ENCODE measurements at places on chromosomes 3 and 15. TPM values are rescaled to one million over a fixed set of nuclear protein-coding genes. Genes with fewer than 3 reads are reported as not detected.

Gene SH3GL3
- polyA plus RNA-seq, result not detected

GRCh38 chr3:106251160-106251892, 382.5 kb upstream of the CBLB start:
- no peak for DNase-seq
- H3K4me1 ChIP-seq, result peaks cover 31% of the 10 kb centered on the region
- no peak overlapping the region for H3K4me3 ChIP-seq
- no peak overlapping the region for H3K27ac ChIP-seq
- peaks cover 5% of the 10 kb centered on the region for H3K36me3 ChIP-seq

- H3K36me3 ChIP-seq, result no peaks in the 10 kb centered on the region
- no peak overlapping the region for H3K27ac ChIP-seq
Observed at GRCh38 chr3:53081318-53081717, 35.4 kb upstream of the SFMBT1 start.

DNA sequence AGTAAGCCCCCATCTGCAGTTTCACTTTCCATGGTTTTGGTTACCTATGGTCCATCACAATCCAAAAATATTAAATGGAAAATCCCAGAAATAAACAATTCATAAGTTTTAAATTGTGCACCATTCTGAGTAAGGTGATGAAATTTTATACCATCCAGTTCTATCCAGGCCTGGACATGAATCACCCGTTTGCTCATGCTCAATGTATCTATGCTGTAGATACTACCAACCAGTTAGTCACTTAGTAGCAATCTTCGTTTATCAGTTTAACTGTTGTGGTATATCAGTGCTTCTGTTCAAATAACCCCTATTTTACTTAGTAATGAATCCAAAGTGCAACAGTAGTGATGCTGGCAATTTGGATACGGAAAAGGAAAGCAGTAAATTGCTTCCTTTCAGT, 381.9 kb upstream of the AGTR1 start:
- DNase-seq, result no peak
- no peaks in the 10 kb centered on the region for H3K27me3 ChIP-seq
- H3K36me3 ChIP-seq, result no peaks in the 10 kb centered on the region
- no peak overlapping the region for H3K4me3 ChIP-seq
- H3K4me1 ChIP-seq, result no peaks in the 10 kb centered on the region
- H3K27ac ChIP-seq, result no peak overlapping the region

DNA sequence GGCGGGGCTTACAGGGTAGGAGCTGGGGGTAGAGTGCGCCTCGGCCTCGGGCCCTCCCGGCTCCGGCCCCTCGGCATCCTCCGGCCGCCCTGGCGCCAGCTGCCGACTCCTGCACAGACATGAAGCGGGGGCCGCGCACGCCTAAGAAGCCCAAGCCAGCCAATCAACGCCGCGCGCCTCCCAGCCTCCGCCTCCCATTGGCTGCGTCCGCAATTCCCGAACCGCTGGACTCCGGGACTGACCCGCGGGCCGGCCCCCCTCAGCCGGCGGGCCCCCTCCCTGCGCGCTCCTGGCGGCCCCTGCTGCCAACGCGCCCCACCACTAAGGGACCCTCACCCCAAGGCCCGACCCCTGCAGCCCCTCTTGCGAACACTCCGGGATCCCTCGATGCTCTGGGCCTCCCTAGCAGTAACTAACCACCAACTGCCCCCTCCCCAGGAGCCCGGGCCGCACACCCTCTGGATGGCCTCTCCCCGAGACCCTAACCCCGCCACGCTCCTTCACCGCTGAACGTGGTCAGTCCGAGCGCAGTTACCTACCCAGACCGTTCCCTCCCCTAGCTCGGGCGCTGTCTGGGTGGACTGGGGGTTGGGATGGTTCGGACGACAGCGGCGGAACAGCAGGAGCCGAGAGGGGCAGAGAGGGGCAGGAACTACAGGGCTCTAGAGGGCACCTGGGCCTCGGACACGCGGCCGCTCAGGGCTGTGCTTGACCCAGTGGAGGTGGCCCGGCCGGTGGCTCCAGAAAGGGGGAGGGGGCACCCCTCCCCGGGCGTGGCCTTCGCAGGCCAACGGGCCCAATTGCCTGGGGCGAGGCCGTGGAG, 5.0 kb downstream of the GATA2 start:
- no peak for DNase-seq
- H3K36me3 ChIP-seq, result no peaks in the 10 kb centered on the region
- H3K27me3 ChIP-seq, result peaks cover 85% of the 10 kb centered on the region

DNA sequence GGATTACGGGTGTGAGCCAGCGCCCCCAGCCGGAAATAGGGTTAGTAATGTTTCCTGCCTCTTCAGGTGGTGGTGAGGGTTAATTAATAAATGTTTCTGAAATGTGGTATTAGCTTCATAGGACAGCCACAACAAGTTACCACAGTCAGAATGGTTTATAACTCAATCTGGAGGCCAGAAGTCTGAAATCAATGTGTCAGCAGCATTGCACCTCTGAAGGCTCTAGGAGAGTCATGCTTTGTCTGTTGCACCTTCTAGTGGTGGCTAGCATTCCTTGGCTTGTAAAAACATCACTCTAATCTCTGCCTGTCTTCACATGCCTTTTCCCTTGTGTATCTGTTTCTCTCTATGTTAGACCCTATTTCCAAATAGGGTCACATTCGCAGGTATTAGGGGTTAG, 7.8 kb upstream of the RPSA start:
- peaks cover 27% of the 10 kb centered on the region for H3K36me3 ChIP-seq
- no peak overlapping the region for H3K27ac ChIP-seq
- no peaks in the 10 kb centered on the region for H3K27me3 ChIP-seq
- no peak overlapping the region for H3K4me3 ChIP-seq
- DNase-seq, result no peak
- H3K4me1 ChIP-seq, result no peaks in the 10 kb centered on the region

Measured in naive B cell (primary cell).